ENCODE measurements at places on chromosomes 16 and 17. TPM values are rescaled to one million over a fixed set of nuclear protein-coding genes. Genes with fewer than 3 reads are reported as not detected.

The CLEC19A gene
- total RNA-seq = 0.12 TPM

The UNC45B gene
- total RNA-seq = 0.07 TPM

The YBX2 gene
- 1.1 TPM for total RNA-seq

The CIITA gene
- 3.6 TPM for total RNA-seq

The PIMREG gene
- 0.37 TPM for total RNA-seq

The RUSF1 gene
- total RNA-seq = 35.8 TPM

GRCh38 chr16:17002565-17002964, 468.2 kb downstream of the XYLT1 start:
- no peak for DNase-seq

GRCh38 chr17:67417507-67417906, 40.4 kb downstream of the PITPNC1 start:
- no peak for DNase-seq

GRCh38 chr17:47982645-47983390, 11.9 kb downstream of the CDK5RAP3 start:
- no peak for DNase-seq

DNA sequence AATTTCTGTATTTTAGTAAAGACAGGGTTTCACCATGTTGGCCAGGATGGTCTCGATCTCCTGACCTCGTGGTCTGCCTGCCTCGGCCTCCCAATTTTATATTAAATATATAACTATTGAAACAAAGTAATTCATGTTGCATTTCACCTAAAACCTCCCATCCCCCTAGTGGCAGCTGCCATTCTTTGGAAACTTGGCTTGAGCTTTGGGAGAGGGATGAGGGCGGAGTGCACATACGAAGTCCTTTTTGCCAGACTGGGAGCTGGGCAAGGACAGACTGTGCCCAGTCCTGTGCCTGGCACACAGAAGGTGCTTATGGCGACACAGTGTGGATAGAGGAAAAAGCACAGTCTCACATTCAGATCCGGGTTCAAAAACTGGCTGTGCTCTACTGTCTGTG, 83.8 kb downstream of the NETO2 start:
- DNase-seq = no peak

- no peak for DNase-seq
These were observed 62.1 kb downstream of the GAN start for GRCh38 chr16:81376880-81377279.

DNA sequence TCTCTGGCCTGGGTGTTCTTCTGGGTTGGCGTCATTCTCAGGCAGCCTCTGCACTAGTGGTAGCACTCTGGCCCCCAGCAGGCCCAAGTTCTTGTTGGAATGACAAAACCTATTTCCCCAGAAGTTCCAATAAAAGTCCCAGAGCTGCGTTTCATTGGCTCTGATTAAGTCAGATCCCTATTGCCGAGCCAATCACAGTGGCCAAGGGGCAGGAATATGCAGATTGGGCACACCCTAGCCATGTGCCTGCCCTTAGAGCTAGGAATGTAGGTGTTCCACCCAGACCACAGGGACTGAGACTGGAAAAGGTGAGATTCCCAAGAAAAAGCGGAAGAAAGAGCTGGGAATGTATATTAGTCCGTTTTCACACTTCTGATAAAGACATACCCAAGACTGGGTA, 44.9 kb upstream of the POLR3E start:
- no peak for DNase-seq

DNA sequence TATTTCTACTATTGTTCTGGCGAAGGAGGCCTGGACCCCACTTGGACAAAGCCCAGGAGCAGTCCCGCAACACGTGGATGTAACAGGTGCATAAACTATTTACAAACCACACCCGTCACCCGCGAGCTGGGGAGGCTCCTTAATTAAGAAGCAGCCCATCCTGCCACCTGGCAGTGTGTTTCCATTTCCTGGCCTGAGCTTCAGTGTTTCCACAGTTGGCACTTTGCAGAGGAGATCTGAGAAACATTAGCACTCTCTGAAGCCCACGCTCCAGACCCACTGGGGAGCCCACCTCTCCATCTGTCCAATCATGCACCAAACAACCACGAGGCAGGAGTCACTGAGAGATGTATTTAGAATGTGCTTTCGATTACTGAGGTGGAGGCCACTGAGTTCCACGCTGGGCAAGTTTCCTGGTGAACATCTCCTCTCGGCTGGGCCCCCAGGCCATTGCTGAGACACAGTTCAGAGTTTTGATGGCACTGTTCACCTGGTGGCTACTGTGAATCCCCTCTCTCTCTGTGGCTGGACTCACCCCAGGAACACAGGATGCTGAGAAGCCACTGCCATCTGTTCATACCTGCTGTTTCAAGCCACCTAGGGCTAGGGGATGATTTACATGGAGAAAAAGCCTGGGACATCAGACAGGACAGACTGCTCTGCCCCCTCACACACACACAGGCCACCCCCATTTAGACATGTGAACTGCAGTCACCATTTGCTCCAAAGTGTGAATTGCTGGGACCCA, 129.1 kb downstream of the AIPL1 start:
- no peak for DNase-seq

Data from right lobe of liver (tissue), 6 donors.